ENCODE measurements at places on chromosomes 3 and 15.
A peak's percentile ranks its signal among the peaks of the same experiment; 100 is the strongest.

- peak; percentile 55 for DNase-seq
These were observed 35.5 kb upstream of the TIMP4 start for GRCh38 chr3:12194209-12194608.

DNA sequence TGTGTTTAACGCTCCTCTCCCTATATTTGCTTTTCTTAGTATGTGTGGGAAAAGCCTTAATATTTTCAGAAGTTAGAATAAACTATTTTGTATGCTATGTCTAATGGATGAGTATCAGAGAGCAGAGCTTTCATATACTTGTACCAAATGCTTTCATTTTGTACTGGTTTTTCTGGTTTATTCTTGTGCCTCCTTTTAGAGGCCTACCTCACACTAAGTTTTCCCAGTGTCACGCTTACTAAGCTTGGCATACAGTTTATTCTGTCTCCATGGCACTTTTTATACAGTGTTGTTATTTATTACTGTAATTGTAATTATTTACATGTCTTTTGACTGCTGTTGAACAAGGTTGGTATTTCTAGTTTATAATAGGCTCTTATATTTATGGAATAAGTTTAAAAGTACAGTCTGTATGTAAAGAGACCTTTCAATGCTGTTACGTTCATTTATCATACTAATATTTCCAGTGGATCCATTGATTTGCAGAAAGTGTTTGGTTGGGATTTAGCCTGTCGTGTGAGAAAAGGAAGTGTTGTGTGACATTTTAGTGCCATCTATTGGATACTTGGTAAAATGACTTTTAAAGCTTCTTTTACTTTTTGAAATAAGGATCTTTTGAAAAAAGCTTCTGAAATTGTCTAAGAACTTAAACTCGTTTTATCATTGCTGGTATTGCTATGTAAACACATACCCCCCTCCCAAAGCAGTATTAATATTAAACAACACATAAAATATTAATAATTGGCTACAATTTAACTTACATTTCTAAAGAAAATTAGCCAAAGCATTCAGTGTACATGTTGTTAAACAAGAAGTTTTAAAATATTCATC is 5.2 kb upstream of the EBLN2 start:
- DNase-seq, result peak; percentile 84

GRCh38 chr3:23192816-23193215 is 10.3 kb upstream of the UBE2E2 start:
- DNase-seq, result no peak

- no peak for DNase-seq
These were observed 63.5 kb downstream of the FEM1B start for GRCh38 chr15:68340726-68341671.

DNA sequence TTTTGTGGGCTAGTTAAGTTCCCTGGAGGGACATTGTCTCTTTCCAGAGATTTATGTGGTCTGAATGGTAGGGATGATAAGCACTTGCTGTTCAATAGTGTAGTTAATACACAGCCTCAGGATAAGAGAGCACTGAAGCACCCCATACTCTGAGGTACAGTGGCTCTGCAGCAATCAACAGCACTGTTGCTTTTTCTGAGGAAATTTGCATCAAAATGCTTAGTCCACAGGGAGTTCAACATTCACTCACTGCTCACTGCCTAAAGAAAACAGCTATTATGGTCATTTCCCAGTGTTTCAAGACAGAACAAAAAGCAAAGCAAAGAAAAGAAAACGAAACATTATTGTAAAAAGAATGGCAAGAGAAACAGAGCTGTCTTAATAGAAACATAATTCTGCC is 441.9 kb downstream of the PLOD2 start:
- no peak for DNase-seq

DNA sequence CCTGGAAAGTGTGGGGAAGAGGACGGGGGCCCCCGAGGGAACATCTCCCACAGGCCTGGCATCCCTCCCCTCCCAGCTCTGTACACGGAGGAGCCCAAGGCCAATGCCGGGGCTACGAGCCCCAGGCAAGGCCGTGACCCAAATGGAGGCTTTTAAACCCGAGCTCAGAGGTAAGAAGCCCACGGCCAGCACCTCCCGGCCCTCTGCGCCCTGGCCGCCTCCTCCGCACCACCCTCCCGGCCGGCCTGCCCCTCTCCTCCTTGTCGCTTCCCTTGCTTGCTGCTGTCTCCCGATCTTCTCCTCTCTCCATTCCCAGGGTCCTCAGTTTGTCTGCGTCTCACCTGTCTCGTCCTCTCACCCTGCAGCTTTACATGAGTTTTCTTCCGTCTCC is 1.3 kb downstream of the MUC4 start:
- DNase-seq, result no peak

DNA sequence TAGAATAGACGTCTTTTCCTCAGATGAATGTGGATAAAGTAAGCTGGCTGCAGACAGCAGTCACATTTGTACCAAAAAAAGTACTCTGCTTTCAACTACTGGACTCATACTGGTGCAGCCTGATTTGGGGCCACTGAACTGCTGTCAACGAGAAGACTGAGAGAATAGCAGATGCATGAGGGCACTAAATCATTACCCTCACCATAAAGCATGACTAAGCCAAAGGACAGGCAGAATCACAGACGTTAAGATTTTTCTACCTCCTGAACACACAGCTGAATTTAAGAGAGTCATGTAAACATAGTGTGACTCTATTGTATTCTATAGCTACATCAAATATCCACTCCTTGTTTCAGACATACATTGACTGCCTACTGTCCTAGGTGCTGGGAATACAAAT is 67.8 kb upstream of the CDAN1 start:
- DNase-seq, result no peak

GRCh38 chr15:52224211-52224610 is 33.0 kb upstream of the GNB5 start:
- DNase-seq, result no peak

GRCh38 chr15:31295658-31296057 is 31.0 kb upstream of the KLF13 start:
- no peak for DNase-seq

DNA sequence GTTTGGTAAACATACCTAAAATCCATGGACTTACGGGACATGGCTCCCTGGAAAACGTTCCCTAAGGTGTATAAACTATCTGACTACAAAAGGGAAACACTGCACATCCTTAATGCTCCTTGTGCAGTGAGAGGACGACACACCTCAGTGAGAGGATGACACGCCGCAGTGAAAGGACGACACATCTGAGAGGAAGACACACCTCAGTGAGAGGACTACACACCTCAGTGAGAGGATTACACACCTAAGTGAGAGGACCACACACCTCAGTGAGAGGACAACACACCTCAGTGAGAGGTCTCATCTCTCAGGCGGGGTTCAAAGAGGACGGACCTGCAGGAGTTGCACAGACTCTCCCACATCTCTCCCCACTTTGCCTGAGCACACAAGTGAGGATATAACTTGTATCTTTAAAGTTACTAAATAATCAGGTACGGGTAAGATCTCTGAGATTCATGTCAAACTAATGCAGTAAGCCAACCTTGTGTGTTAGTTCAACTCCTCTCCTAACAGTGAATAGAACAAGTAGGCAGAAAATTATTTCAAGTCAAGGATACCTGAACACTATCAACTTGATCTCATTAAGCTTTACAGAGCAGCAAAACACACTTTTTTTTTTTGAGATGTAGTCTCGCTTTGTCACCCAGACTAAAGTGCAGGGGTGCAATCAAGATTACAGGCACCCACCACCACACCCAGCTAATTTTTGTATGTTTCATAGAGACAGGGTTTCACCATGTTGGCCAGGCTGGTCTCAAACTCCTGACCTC is 32.1 kb downstream of the HERC2 start:
- DNase-seq, result no peak

- peak; percentile 65 for DNase-seq
These were observed 1.1 kb downstream of the NPTN start for GRCh38 chr15:73631915-73632669.

Data from Kasumi-1 (cell line).